EL (cell line): ENCODE measurements at places on chromosomes 1 and 21.

DNA sequence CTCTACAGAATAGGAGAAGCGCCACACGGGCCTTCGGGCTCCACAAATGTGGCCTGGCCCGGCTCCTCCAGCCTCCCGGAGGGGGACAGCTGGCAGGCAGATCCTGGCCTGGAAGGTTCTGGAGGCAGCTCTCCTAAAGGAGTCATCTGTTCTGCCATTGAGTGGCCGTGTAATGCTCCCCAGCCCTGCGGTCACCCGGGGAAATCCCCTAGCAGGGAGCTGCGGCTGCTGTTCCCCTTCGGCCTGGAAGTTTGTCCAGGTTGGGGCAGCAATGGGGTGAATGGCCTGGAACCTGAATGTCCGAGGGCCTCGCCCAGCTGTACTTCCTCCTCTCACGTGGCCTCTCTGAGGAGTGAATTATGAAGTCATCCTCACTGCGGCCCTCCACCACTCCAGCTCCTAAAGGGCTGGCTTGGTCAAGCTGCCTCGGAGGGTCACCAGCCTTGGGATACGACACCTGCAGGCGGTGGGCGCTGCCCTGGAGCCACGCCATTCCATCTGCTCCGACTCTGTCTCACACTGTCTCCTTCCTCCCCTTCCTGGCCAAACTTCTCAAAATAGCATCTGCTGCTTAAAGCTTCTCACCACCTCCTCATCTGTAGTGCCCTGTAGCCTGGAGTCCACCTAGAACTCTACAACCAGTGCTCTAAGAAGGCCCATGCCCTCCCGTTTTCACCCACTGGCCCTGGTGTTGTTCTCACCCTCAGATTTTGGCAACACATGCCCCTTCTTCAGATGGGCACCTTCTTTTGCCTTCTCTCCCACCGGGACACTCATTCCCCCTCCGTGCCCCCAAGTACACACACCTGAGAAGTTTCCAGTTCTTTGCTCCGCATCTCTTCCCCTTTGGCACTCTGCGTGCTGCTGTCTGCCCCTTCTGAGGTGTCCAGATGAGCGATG is 54.4 kb upstream of the TMPRSS2 start:
- DNase-seq: peak; percentile 65

DNA sequence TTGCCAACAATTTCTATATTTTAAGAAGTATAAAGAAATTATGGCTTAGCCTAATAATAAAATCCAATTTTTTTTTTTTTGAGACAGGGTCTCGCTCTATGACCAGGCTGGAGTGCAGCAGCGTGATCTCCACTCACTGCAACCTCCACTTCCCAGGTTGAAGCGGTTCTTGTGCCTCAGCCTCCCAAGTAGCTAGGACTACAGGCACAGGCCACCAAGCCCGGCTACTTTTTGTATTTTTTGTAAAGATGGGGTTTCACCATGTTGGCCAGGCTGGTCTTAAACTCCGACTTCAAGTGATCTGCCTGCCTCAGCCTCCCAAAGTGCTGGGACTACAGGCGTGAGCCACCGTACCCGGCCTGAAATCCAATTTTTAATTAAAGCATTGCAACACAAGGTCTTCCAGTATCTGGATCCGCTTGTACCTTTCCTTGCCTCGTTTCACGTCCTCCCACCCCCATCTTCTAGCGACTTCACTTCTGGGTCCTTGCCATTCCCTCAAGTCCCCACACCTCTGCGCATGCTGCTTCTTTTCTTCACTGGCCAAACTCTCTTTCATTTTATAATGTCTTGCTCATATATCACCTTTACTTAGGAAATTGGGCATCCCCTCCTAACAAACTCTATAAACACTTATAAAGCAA is 2.3 kb downstream of the FUBP1 start:
- no peak for DNase-seq

- no peak for DNase-seq
Observed at GRCh38 chr1:85087659-85088407, 39.5 kb upstream of the MCOLN3 start.

- no peak for DNase-seq
Observed at GRCh38 chr1:47460040-47460439, 22.2 kb downstream of the FOXD2 start.
